ENCODE measurements at places on chromosomes 11 and 22.

DNA sequence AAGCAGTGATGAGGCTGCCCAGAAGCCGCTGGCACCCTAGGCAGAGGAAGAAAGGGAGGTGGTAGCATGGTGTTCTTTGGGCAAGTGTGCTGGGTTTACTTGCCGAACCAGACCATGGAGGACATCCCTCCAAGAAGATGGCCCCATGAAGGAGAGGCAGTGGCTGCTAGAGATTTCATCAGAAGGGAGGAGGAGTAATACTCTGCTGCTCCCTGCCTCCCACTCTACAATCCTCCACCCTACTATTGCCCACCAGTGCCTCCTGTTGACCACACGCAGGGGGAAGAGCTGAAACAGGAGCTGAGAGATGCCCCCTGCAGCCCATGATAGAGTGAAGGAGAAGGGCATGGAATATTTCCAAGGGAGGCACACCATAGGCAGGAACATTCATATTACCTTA, 51.0 kb upstream of the PRSS23 start:
- peak; percentile 30 for DNase-seq

- no peak for DNase-seq
Measured at GRCh38 chr11:73428699-73429098, 52.5 kb downstream of the RELT start.

- DNase-seq, result no peak
Measured at GRCh38 chr22:32364210-32364609, 6.5 kb downstream of the RFPL3 start.

- no peak for DNase-seq
Measured at GRCh38 chr11:79925570-79925969, 484.7 kb upstream of the TENM4 start.

GRCh38 chr11:24289301-24289700, 207.6 kb upstream of the LUZP2 start:
- DNase-seq, result no peak

DNA sequence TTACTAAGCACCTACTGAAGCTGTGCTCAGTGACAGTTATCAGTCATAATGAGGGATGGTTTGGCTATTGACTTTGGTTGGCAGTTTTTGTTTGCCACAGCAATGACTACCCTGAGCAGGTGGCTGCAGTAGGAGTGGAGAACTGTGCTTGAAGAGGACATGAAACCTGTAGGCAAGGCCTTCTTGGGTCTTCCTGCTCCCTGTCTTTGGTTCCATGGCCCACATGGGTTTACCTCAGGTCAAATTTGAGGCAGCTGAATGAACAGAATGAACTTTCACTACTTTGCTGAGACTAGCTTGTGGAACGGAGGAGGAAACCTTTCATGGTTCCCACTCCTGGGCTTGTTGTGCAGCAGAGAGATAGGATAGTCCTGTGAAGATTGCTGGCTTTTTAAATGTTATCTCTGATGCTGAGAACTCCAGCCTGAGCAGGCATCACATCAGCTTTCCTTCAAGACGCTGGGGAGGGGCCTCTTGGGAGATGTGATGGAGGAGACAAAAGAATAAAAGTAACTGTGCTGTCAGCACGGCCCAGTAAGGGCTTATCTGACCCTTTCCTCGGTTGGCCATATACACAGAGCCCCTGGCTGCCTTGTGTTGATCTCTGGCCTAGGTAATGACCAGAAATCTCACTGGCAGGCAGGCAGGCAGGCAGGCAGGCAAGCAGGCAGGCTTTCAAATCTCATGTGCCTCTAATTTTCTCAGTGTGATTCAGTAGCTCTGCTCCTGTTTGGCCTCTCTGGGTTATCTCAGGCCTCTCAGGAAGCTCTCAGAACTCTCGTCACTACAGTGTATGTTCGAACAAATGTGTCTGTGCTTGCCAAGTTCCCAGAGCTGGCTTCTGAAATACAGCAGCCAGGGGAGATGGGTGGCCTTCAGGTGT, 12.0 kb downstream of the STIM1 start:
- DNase-seq, result no peak

All from GM23338 (cell line).